GM23338 (cell line): ENCODE measurements at places on chromosomes 12 and 14. TPM values are rescaled to one million over a fixed set of nuclear protein-coding genes. Genes with fewer than 3 reads are reported as not detected.

MEG3 gene
- not detected in 2 replicates for total RNA-seq

REM2 gene
- total RNA-seq, result 0.31 and 1.2 TPM in 2 replicates

- H3K27ac ChIP-seq, result no peak overlapping the region
- DNase-seq, result no peak
- H3K4me3 ChIP-seq, result no peak overlapping the region
- no peaks in the 10 kb centered on the region for H3K36me3 ChIP-seq
- H3K27me3 ChIP-seq, result peaks cover 41% of the 10 kb centered on the region
These were observed 73.4 kb upstream of the ANO4 start for GRCh38 chr12:100721169-100721568.

GRCh38 chr12:78457938-78458337 is 406.6 kb upstream of the SYT1 start:
- H3K4me3 ChIP-seq, result no peak overlapping the region
- no peaks in the 10 kb centered on the region for H3K36me3 ChIP-seq
- H3K4me1 ChIP-seq, result peaks cover 16% of the 10 kb centered on the region; the same call in 1 of the 2 replicates

- peaks cover 9% of the 10 kb centered on the region for H3K4me1 ChIP-seq
- H3K36me3 ChIP-seq, result no peaks in the 10 kb centered on the region
- no peak for DNase-seq
These were observed 201.2 kb upstream of the SFSWAP start for GRCh38 chr12:131509701-131510100.

DNA sequence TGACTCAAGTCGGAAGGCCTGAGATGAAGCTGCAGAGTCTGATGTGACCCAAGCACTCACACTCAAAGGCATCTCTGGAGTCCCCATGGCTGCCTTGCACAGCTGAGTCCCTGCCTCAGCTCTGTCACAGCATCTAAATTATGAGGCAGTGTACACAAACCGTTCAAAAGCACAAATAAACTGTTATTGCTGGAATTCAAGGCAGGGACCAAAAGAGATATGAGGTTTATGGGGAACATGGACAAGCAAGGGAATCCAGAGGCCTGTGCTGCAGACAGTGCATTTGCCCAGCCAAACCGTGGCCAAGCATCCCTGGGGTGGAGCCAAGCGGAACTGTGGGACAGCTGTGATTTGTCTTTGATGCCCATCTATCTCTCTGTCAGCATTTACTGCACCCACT is 91.3 kb downstream of the RPS29 start:
- no peak overlapping the region for H3K27ac ChIP-seq
- H3K36me3 ChIP-seq, result no peaks in the 10 kb centered on the region
- no peak for DNase-seq
- H3K27me3 ChIP-seq, result no peaks in the 10 kb centered on the region
- no peak overlapping the region for H3K4me3 ChIP-seq

GRCh38 chr12:101678081-101678480 is 19.4 kb upstream of the CHPT1 start:
- no peaks in the 10 kb centered on the region for H3K36me3 ChIP-seq
- DNase-seq, result no peak
- H3K4me3 ChIP-seq, result no peak overlapping the region
- no peak overlapping the region for H3K27ac ChIP-seq
- H3K4me1 ChIP-seq, result no peaks in the 10 kb centered on the region
